ENCODE measurements at places on chromosomes 5 and 9.

DNA sequence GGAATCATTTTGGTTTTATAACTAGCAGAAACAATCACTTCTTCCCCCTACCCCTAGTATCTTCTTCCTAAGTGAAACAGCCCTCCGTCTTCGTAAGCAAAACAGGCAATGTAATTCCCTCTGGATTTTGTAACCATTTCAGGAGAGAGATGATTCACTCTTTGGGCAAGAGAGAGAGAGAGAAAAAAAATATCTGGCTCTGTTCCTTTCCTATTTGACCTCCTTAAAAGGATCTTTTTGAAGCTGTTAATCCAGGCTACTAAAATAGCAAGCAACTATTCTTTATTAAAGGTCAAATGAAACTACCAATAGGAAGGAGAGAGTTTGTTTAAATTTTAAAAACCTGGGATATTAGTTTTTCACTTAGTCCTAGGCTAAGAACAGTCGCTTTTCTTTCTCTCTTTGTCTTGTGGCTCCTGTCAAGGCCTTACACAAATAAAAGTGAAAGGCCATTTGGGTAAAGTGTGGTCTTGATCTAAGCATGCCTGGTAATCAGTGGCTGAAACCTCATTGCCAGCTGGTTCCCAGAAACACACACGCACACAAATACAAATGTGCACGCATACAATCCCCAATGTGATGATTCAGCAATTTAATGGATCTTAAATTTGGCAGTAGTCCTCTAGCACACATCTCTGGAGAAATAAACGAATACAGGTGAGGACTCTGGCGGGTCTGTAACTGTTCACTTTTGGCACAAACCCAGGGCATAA is 70.2 kb downstream of the PRUNE2 start:
- no peak for DNase-seq

DNA sequence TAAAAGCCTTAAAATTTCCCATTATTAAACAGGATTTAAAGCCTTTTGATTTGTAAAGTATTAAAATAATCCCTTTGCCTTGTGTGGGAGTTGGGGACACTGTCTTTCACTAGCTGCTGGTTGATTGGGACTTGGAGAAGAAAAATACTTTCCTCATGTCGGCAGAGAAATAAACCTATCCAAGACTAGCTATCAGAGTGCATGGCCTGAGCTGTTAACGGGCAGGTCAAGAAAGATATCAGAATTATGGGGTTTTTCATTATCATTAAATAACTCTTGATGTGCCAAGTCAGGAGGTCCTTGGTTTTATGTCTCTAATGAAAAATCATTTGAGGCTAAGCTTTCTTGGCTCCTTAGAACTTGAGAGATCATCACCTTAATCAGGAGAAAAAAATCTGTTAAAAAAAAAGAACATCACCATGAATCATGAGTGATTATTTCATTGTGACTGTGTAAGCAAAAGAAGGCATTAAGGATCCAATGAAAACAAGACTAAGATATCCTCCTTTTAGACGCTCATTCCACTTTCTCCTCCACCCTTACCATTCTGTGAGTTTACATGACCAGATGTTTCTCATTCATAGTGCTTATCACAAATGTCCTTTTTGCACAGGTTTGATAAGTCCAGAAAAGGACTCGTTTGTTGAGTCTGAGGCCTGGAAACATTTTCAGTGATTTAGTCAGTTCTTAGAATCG is 140.4 kb upstream of the EGFLAM start:
- DNase-seq: no peak

DNA sequence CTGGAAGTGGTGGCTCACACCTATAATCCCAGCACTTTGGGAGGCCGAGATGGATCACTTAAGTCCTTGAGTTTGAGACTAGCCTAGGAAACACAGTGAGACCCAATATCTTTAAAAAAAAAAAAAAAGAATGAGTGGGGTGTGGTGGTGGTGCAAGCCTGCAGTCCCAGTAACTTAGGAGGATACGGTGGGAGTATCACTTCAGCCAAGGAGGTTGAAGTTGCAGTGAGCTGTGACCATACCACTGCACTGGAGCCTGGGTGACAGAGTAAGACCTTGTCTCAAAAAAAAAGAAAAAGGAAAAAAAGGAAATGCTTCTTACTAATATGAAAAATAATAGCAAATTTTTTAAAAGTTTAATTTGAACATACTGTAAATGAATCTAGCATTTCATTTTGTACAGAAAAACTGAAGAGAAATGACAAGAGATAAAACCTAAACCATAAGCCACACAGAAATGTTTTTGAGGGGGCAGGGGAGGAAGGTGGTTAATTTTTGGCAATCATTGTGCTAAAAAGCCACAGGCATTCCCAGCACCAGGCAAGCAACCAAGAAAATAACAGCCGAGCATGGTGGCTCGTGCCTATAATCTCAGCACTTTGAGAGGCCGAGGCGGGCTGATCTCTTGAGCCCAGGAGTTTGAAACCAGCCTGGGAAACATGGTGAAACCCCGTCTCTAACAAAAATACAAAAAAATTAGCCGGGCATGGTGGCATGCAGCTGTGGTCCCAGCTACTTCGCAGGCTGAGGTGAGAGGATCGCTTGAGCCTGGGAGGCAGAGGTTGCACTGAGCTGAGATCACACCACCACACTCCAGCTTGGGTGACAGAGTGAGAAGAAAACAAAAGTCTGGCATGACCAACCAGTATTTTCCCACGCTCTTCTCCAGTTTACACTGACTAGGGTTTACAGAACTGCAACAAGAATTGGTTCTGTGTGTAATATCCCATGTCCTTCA is 114.5 kb upstream of the NR5A1 start:
- DNase-seq: no peak

DNA sequence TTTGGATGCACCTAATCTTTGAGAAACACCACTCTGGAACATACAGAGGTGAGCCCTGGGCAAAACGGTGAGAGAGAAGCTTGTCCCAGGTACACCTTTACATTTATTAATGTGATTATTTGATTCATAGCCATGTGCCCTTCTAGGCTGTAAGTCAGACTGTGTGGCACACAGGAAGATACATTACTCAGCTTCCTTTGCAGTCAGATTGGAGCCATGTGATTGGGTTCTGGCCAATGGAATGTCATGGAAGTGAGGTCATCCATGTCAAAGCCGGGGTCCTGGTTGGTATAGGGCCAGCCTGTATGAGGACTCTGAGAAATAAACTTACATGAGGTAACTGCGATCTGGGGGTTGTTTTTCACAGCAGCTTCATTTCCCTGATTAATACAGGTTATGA is 106.8 kb upstream of the CD180 start:
- DNase-seq: no peak

- no peak for DNase-seq
These were observed 12.3 kb downstream of the RXRA start for GRCh38 chr9:134338394-134339182.

DNA sequence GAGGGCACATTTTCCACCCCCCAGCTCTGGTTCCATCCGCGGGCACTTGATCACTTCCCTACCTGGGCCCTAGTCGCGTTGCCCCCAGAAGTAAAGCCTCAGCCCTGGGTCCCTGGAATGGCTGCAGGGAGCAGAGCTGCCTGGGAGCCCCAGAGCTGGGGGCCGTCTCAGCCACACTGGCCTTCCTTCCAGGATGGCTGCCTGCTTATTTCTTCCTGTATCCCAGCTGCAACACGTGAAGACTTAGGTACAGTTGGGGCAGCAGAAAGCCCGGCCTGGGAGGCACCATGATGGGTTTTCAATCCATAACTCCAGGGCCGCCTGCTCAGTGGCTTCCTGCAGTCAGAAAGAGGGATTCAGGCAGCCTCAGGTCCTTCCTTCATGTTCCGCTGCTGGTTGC is 232.3 kb downstream of the IRX2 start:
- no peak for DNase-seq

DNA sequence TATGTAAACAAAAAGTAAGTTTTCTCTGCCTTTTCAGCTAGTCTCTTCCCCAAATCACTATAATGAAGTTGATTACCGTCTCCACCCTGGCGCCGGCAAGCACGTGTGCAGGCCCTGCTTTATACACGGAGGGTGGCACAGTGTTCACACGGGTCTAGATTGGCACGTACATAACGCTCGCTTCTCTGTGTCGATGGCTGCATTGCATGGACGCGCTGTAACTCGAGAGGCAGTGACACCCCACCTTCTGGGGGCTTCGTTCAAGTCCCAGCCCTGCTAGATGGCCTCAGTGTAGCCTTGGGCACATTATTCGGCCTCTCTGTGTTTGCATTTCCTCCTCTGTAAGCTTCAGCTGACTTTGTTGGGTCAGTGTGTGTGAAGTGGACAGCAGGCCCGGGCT is 223.9 kb downstream of the FANCC start:
- DNase-seq: no peak

- no peak for DNase-seq
These were observed 106.6 kb downstream of the SIL1 start for GRCh38 chr5:139091439-139092156.

GRCh38 chr9:98327249-98327561 is 71.8 kb upstream of the TBC1D2 start:
- no peak for DNase-seq

GRCh38 chr9:14702200-14702720 is 9.0 kb upstream of the ZDHHC21 start:
- no peak for DNase-seq

DNA sequence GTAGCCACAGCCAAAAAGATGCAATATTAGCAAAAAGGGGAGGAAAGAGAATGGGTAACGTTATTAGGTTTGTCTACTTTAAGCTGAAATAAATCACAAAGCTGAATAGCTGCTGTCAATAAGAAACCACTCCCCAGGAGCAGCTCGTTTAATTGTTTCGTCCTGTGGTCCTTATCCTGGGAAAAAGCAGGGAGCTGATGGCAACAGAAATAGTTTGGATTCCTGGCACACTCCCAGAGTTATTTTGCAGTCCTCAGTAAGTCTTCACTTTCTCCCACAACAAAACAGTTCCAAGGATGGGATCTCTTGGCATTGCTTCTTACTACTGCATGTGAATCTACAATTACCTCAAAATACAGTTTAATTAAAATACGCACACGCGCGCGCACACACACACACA is 28.8 kb downstream of the FRMD3 start:
- no peak for DNase-seq

- no peak for DNase-seq
These were observed 51.6 kb downstream of the ENTREP1 start for GRCh38 chr9:69376651-69377050.

GRCh38 chr9:90442723-90443122 is 199.9 kb downstream of the DIRAS2 start:
- DNase-seq: no peak

DNA sequence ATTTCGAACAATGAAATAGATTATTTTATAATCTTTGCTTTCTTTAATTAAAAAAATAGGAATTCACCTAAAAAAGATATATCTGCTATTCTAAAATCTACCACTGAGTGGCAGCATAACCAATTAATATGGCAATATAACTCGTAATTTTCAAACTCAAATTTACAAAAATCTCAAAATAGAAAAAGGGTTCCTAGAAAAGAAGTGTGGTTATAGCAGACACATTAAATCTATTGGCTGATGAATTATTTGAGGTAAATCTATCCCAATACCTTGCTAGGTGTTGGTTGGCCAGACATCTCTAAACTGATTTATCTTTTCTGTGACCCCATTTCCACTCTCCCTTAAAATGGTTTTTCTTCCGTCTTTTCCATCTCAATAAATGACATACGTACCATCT is 30.2 kb upstream of the NRG2 start:
- no peak for DNase-seq

Data from NCI-H187 (cell line).